Right cardiac atrium (tissue), 5 donors: ENCODE measurements at places on chromosomes 1 and 21. TPM values are rescaled to one million over a fixed set of nuclear protein-coding genes. Genes with fewer than 3 reads are reported as not detected.

DNA sequence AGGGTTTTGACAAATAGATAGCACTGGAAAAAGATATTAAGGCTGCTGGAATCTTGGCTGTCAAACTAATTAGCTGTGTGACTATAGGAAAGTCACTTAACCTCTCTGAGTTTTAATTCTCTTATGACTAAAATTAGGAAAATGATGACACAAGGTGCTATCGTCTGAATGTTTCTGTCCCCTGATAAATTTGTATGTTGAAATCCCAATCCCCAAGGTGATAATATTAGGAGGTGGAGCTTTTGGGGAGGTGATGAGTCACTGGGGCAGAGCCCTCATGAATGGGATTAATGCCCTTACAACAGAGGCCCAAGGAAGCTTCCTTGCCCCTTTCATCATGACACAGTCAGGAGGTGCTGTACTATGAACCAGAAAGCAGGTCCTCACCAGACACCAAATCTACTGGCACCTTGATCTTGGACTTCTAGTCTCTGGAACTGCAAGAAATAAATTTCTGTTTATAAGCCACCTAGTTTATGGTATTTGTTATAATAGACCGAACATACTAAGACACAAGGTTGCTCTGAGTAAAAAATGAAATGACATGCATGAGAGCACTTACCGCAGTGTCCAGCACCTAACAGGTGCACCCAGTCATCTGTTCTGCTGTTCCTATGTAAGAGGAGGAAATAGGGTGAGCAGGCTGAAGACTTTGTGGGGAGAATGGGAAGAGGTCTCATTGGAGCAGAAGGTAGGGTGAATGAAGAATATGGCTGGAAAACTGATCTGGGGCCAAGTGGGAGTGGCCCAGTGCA is 26.3 kb upstream of the DISP1 start:
- no peak for DNase-seq

- no peak for DNase-seq
Observed at GRCh38 chr21:37348664-37349063, 17.9 kb upstream of the DYRK1A start.

DNA sequence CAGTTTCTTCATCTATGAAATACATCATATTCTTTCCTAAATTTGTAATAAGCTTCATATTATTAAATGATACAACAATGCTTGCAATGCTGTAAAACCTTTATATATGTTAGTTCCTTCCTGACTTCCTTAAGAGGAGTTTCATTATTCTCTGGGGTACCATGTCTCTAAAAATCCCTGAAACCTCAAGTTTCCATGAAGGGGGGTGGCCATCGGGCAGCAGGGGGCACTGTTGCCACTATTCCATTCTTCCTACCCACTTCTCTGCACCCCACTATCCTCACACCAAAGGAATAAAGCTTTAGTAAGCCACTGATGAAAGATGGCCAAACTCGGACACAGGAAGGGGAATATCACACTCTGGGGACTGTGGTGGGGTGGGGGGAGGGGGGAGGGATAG is 9.0 kb upstream of the DMRTB1 start:
- no peak for DNase-seq

DNA sequence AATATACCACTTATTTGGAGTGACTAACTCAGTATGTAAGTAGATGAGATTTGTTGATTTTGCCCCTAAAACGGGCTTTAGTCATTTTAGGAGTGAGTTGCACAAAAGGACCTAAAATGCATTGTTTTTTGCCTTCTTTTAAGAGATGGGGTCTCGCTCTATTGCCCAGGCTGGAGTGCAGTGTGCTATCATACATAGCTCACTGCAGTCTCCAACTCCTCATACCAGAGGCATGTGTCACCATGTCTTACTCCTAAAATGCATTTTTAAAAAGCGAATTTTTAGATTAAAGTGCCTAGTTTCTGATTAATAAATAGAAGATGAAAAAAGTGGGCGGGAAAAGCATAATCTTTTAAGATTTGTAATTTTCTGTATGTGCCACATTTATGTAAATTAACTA is 11.5 kb upstream of the NEXN start:
- no peak for DNase-seq

DNA sequence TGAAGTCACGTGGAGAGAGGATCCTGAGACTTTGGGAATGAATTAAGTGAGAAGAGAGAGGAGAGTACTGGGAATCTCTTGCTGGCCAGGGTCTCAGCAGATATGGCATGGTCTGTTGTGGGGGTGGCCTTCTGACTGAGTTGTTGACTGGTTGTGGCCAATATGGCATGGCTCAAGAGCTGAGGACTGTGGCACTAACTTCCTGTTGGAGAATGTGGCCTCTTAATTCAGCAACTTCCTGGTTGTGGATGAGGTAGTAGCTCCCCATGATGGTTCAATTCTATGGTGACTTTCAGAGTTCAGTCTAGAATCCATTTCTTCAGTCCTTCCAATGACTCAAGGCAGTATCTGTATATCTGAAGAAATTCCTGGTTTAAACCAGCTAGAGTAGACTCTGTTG is 44.7 kb upstream of the PAXBP1 start:
- no peak for DNase-seq

GRCh38 chr1:232965912-232966217 is 15.5 kb downstream of the NTPCR start:
- no peak for DNase-seq

DNA sequence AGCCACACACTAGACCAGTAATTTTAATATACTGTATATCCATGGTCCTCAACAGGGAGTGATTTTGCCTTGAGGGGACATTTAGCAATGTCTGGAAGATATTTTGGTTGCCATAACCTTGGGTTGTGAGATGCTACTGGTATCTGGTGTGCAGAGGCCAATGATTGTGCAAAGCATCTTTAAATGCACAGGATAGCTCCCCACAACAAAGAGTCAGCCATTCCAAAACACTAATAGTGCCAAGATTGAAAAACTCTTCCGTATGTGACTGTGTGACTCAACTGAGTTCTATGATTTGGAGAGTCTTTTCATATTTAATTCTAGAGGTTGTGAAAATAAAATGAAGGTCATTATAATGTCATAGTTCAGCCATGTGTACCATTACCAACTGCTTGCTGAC is 141.4 kb upstream of the CACYBP start:
- no peak for DNase-seq

GRCh38 chr1:201396861-201397464 is 2.2 kb downstream of the LAD1 start:
- DNase-seq = no peak

ATAD3C gene
- total RNA-seq = 1.5 TPM

PDE9A gene
- 1.5 TPM for total RNA-seq

TLR5 gene
- 6.8 TPM for total RNA-seq

- DNase-seq = peak; percentile 74
Observed at GRCh38 chr1:23449958-23450357, 25.4 kb upstream of the TCEA3 start.

GRCh38 chr1:45512641-45513054 is 9.0 kb downstream of the PRDX1 start:
- DNase-seq = no peak

GRCh38 chr1:31033598-31033997 is 31.9 kb downstream of the PUM1 start:
- no peak for DNase-seq

DNA sequence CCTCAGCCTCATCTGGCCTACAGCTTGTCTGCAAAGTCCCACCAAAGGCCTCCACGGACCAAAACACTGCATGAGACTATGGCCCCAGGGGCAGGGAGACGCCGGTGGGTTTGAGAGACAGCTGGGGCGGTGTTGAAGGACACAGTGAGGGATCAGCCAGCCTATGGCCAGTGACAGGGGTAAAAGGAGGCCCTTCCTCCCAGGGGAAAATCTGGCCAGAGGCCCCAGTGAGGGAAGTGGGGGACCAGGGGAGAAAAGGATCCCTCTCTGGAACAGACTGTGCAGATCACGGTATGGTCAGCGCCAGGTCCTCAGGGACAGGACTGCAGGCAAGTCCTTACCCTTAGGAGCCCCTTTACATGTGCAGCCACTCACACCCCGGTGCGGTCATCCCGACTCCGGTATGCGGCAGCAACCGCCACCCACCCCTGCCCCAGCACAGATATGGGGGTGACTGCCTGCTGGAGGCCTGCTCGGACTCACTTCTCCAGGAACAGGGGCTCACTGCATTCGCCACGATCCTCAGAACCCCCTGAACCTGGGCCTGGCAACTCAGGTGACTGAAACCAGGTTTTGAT is 1.3 kb downstream of the CERS2 start:
- no peak for DNase-seq

- DNase-seq = no peak
Observed at GRCh38 chr1:56132520-56132919, 446.8 kb downstream of the PLPP3 start.

DNA sequence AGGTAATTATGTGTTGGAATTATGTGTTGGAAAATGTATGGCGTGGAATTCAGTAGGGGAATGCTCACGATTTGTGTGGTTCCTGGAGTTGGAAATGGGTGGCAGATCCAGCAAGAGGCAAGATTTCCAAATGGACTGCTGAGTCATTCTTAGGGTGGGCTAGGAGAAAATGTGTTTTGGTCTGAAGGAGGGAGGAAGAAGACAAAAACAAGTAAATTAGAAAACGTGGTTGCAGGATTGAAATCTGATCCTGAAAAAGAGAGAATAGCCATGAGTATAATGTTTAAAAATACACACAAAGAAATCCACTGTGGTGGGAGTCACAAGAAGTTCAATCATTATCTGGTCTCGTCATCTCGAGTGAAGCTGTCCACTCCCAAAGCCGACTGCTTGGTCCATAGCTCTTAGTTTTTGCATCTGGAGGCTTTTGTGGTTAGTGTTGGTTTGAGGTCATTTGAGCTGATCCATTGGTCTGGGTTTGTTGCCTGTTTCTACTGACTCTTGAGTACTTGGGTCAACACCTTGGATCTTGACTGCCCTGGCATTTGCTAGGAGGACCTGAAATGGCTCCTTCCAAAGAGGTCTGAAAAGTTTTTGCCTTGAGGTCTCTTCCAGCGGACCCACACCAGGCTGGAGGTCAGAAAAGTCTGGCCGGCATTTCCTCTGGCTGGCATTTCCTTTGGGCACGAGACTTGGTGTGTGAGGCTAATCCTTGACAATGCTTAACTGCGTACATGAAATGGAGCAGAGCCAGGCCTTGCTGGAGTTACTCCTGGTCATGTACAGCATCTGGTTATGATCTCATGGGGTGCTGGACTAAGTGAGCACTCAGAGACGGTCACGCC is 9.2 kb downstream of the MX2 start:
- no peak for DNase-seq

C1orf94 gene
- total RNA-seq = not detected

- DNase-seq = no peak
Observed at GRCh38 chr1:160685266-160685665, 26.4 kb downstream of the CD48 start.
